Activated CD4-positive, alpha-beta T cell treated with anti-CD3 and anti-CD28 coated beads, Interleukin-2, amount 10 ng/mL, durations not matched to agents 24 days and 14 days (primary cell): ENCODE measurements at places on chromosomes 11 and 22. TPM values are rescaled to one million over a fixed set of nuclear protein-coding genes. Genes with fewer than 3 reads are reported as not detected.

The CCDC89 gene
- 0.14 TPM in 1 of 2 replicates, not detected in the other for total RNA-seq

The ZNRD2 gene
- total RNA-seq, result 83.3 and 83.4 TPM in 2 replicates

The B3GAT3 gene
- total RNA-seq, result 80.3 and 91.4 TPM in 2 replicates

The ISX gene
- total RNA-seq, result not detected in 2 replicates

The ZNF280A gene
- not detected in 2 replicates for total RNA-seq

The JAML gene
- total RNA-seq, result 303 and 318 TPM in 2 replicates

The SMC1B gene
- 0.56 and 0.59 TPM in 2 replicates for total RNA-seq

The RBFOX2 gene
- total RNA-seq, result 3.6 and 3.9 TPM in 2 replicates

The PRDM11 gene
- total RNA-seq, result 1.4 and 1.9 TPM in 2 replicates

The RHOD gene
- total RNA-seq, result 0.35 TPM in 1 of 2 replicates, not detected in the other
